ENCODE measurements at places on chromosomes 7 and 10.

GRCh38 chr7:120743128-120743527 lies 114.8 kb downstream of the TSPAN12 start:
- no peak for DNase-seq

DNA sequence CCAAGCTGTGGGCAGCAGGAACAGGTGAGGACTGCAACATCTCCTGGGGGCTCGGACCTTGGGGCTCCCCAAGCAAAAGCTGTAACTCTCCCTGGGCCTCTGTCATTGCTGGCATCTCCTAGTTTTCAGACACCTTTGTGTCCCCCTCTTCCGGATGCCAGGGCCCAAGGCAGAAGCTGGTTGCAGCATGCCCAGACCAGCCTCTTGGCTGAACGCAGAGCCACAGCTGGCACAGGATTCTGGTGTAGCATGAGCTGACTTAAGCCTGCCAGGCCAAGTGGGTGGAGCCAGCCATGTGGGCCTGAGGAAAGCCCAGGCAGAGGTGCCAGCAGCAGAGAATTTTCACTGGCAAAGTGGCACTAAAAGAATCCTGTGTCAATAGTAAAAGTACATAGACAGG lies 43.5 kb downstream of the ZWINT start:
- DNase-seq = no peak

DNA sequence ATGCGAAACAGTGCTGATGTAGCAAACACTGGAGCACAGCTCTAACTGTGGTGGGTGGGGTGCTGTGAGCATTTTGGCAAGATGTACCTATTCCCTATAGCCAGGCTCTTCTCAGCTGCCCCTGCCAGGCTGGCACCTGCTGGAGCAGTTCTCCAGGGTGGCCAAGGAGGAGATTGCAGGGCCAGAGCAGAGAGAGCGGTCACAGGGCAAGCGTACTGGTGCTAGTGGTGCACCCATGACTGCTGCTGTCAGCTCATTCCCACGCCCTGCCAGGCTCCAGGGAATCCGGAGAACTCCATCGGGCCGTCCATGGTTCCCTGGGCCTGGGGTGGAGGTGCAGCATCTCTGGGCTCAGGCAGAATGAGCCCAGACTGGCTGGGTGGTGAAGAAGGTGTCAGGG lies 2.1 kb downstream of the COL13A1 start:
- no peak for DNase-seq

DNA sequence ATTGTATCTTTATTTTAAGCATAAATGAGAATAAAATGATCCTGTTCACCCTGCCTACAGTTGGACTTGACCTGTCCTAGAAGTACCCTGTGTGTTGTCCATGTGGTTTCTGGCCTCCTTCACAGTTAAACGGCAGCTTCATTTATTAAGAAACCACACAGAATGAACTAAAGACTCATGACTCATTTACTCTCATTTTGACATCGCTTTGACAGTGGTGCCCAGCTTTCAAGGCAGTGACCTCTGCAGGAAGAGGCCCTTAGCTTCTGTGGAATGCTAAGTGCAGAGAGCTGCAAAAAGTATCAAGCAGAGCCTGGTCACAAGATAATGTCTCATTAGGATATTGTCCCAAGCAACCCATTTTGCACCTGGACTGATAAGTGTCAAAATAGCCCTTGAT lies 93.4 kb downstream of the AVL9 start:
- DNase-seq = no peak

DNA sequence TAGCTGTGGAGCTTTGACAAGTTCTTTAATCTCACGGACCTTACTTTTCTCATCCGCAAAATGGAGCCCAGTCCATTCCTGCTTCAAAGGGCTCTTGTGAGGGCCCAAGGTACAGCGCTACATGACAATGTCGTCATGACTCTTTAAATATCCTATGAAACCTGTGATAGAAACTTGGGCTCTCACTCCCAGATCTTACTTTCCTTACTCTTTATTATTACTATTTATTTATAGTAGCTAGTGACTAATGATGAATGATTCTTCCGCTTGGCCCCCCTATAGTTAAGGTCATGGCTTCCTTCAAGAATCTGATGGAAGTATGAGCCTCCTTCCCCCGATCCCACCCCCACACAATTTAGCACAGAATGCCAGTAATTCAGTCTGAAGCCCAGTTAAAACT lies 41.9 kb downstream of the RBM20 start:
- DNase-seq = no peak

GRCh38 chr10:32970910-32971309 lies 12.9 kb upstream of the ITGB1 start:
- DNase-seq = no peak

DNA sequence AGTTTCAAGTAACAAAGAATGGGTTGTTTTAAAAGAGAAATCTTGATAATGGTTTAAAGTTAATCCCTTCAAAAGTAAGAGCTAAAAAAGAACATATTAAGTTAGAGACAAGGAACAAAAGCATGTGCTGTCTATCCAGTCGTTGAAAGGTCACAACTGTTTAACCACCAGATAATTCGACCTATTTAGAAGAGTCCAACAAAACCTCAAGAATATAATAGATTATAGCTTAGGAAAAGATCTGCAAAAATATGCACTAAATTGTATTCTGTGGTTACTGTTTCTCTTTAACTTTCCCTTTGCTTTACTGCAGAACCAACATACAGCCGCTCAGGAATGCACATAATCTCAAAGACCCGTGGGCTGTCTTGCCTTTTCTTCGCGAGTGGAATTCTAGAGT lies 74.9 kb downstream of the PCGF5 start:
- DNase-seq = no peak

GRCh38 chr7:39421661-39422060 lies 144.5 kb upstream of the YAE1 start:
- no peak for DNase-seq

GRCh38 chr10:106327747-106328146 lies 836.8 kb downstream of the SORCS1 start:
- no peak for DNase-seq

DNA sequence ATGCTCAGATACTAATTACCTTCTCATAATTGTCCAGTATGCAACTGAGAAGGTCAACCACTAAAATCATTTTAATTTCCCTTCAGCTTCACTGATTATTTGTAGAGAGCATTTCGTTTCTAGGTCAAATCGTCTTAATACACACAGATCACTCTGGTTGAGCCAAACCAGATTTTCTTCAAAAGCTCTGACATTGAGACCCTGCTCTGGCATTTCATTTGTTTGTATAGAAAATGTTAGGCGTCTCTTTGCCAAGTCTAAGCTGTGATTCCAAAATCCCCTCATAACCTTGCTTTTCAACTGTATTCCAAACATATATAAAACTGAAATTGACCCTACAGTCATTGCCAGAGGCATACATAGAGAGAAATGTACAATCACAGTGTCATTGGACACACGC lies 520.0 kb downstream of the CNTNAP2 start:
- no peak for DNase-seq

GRCh38 chr7:55026867-55027490 lies 8.2 kb downstream of the EGFR start:
- no peak for DNase-seq

GRCh38 chr10:106573106-106573505 lies 591.4 kb downstream of the SORCS1 start:
- no peak for DNase-seq

DNA sequence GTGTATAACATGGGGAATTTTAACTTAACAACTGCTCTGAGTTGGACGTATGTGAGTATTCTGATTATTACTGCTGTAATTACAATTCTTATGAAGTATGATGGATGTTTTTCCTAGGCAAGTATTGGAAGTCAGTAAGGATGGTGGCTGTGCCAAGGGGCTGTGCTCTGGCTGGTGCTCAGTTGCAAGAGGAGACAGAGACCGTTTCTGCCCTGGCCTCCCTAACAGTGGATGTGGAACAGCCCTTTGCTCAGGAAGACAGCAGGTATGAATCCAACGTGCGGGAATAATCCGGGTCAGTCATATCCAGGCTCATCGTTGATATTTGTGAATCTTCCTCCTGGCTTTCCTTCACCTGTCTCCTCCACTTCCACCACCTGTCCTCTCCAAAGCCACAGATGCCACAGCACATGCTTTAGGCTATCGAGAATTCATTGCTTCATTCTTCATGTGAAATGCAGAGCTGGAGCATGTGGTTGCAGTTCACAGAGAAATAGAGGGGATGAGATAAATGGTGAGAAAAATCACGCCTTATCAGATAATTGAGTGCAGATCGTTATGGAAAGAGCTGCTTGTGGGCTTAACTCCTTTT lies 141.7 kb downstream of the TWIST1 start:
- no peak for DNase-seq

DNA sequence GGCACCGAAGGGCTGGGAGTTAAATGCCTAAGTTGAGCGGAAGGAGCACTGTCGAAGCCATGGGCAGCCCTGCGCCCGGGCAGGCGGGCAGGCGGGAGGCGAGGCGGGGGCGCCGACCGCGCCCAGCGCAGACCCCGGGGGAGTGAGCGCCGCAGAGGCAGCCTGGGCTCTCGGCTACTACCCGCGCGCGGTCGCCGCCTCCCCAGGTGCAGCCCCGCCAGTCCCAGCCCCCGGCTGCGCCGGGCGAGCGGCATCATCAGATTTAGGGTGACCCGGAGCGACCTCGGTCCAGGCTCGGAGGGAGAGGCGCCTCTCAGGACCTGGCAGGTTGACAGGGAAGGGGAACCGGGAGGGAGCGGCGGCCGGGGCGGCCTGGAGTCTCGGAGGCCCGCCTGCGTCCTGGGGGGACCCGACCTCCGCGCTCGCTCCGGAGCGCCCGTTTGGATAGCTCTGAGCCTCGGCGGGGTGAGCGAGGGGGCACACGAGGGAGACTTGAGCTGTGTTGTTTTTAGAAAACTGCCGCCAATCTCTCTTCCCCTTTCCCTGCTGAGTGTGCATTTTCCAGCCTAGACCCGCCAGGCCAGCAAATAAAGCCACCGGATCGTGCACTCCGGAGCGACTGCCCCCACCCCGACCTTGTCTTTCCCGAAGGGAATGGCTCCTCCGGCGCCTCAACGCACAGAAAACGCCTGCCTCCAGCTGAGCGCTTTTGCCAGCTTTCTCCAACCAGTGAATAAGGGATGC lies 2.3 kb upstream of the NRP1 start:
- no peak for DNase-seq

GRCh38 chr10:89029785-89030437 lies 39.3 kb downstream of the FAS start:
- peak; percentile 54 for DNase-seq

GRCh38 chr7:480531-481218 lies 39.0 kb downstream of the PDGFA start:
- DNase-seq = no peak

GRCh38 chr10:70510904-70511303 lies 32.3 kb downstream of the PALD1 start:
- no peak for DNase-seq

GRCh38 chr7:27992755-27993493 lies 187.7 kb downstream of the JAZF1 start:
- no peak for DNase-seq

- no peak for DNase-seq
These were observed 42.6 kb upstream of the DLG5 start for GRCh38 chr10:77969114-77969513.

Data from stimulated activated CD4-positive, alpha-beta T cell treated with anti-CD3 and anti-CD28 coated beads, Interleukin-15, amount 100 ng/mL, for 48 hours (primary cell).